ENCODE measurements at places on chromosomes 2 and 18.
A peak's percentile ranks its signal among the peaks of the same experiment; 100 is the strongest.

DNA sequence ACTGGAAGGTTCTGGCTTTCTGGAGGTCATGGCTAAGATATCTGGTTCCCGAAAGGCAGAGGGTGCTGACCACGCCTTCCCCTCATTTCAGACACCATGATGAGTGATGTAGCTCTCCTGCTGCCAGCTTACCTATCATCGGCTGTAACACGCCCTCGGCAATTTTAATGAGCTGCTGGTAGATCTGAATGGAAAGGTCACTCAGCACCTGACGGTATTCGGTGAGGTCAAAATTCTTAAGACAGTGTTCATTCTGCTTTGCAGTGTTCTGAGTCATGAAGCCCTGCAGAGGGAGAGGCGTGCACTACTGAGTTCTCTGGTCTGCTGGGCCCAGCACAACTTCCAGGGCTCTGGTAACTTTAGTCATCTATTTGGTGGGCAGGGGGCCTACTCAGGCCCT, 25.7 kb upstream of the ACAA2 start:
- no peak for DNase-seq

- no peak for DNase-seq
These were observed 26.6 kb downstream of the BIN1 start for GRCh38 chr2:127080226-127080937.

- no peak for DNase-seq
These were observed 294.3 kb upstream of the SETBP1 start for GRCh38 chr18:44386401-44386800.

DNA sequence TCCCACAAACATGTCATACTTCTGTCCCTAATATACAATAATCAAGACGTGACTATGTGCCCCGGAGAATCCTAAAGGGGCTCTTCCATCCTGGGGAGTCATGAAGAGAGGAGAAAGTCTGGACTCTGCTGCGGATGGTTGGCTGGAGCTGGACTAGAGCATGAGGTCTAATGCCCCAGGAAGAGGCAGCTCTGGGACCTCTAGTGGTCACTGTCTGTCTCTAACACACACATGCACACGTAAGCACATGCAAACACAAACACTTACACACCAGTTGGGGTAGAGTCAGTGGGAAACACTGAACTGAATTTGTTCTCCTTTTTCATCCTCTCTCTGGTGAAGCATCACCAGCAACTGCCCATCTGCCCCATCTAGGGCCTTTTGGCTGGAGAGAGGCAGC, 271.6 kb downstream of the TDRD15 start:
- peak; percentile 25 for DNase-seq

GRCh38 chr2:234420408-234420807, 76.5 kb downstream of the ARL4C start:
- DNase-seq: no peak

All from C1 segment of cervical spinal cord (tissue), 14 donors.